Spinal cord (tissue), 10 donors: ENCODE measurements at places on chromosomes 3 and 15. TPM values are rescaled to one million over a fixed set of nuclear protein-coding genes. Genes with fewer than 3 reads are reported as not detected.

DNA sequence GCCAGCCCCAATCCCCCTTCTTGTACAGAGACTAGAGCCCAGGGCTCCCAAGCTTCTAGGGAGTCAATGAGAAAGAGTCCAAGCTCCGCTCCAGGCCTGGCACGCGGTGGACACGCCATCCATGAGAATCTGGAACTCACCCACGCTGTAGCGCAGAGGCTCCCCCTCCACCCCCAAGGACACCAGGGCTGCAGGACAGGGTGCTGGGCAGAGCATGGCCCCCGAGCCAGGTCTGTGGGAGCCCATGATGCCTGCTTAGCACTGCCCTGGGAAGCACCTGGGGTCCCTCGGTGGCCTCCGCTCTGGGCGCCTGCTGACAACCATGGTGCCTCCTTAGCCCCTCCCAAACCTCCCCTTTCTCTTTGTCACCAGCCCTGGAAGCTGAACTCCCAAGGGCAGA, 28.5 kb downstream of the ACSBG1 start:
- no peak for DNase-seq

- DNase-seq = no peak
These were observed 1.2 kb upstream of the ANP32A start for GRCh38 chr15:68821841-68822381.

DNA sequence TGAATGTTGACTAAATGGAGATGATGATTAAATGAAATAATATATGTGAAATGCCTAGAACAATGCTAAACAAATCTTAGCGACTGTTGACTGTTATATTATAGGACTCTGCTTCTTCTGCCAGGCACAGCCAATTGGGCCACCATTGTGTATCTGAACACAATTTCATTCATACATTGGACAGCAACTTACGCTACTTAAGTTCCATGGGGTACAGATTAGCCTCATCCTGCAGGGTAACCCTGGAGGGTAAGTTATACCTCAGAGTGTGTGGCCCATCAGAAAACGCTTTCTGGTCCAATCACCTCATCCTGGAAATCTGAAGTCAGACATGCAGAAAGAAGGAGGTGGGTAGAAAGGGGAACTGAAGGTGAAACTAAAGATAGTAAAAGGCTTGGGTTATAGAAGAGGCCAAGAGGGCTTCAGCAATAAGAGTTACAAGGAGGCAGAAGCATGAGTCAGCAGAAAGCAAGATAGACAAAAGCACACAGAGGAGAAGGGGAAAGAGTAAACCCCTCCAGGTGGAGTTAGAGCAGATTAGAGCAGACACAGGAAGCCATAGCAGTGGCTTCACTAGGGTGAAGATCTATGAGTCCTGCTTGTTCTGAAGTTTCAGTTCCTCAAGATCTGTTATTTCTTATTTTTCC, 119.3 kb upstream of the SLC24A5 start:
- no peak for DNase-seq

GRCh38 chr3:181541414-181541813, 170.3 kb upstream of the SOX2 start:
- DNase-seq = no peak

DNA sequence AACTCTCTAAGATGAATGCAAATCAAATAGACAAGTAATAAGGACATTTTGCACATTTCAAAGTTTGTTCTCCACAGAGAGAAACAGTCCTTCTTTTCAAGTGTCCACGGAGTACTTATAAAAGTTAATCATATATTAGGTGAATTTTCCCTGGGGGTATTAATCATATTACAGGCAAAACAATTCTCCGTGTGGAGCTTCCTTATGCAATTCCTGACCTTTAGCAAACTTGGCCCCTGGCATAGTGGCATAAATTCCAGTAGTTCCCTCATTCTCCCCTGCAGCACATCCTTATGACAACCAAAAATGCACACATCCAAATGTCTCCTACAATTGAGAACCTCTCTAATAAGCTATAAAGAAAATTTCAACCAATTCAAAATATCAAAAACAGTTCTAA, 34.4 kb downstream of the FSIP1 start:
- DNase-seq = no peak

DNA sequence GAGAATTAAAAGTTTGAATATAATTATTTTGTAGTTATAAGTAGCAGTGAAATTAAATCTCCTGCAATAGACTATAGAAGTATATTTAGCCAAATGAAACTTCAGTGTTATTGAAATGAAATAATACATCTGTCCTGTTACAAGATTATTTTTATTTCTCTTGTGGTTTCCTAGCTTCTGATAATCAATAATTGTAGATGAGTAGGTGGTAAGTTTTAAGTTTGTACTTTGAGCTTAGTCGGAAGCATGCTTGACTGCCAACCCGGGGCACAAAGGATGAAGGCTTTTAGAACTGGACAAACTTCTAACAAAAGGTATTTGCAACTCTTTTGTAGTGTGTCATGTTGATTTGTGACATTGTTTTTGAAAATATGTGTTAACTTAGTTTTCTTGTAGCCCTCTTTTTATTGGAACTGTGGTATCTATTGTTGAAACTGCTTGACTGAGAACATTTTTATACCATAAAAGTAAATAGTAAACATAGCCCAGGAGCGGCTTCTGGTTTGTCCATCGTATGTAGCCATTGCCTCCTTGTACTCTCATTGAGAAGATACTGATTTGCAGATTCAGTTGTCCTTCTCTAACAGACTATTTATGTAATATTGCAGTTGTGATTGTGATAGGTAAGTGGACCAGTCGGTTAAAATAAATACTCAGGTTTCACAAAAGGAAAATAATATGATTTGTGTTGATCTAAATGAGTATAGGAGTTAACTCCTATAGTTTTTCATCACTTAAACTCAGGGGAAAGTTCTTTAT, 2.9 kb downstream of the CTNNB1 start:
- no peak for DNase-seq

GRCh38 chr3:146308222-146308621, 57.3 kb upstream of the PLSCR4 start:
- DNase-seq = no peak

SERPINI2 gene
- 5.2 TPM for polyA plus RNA-seq

GUCA1C gene
- polyA plus RNA-seq = not detected

CPNE9 gene
- 5.3 TPM for polyA plus RNA-seq

MPI gene
- polyA plus RNA-seq = 74.7 TPM

TRPM1 gene
- polyA plus RNA-seq = not detected

COL8A1 gene
- 23.5 TPM for polyA plus RNA-seq

KLHDC8B gene
- polyA plus RNA-seq = 38.7 TPM
